CD14-positive monocyte (primary cell): ENCODE measurements at places on chromosomes 7 and 10.

GRCh38 chr7:114819616-114820362 lies 102.1 kb upstream of the MDFIC start:
- DNase-seq = no peak

DNA sequence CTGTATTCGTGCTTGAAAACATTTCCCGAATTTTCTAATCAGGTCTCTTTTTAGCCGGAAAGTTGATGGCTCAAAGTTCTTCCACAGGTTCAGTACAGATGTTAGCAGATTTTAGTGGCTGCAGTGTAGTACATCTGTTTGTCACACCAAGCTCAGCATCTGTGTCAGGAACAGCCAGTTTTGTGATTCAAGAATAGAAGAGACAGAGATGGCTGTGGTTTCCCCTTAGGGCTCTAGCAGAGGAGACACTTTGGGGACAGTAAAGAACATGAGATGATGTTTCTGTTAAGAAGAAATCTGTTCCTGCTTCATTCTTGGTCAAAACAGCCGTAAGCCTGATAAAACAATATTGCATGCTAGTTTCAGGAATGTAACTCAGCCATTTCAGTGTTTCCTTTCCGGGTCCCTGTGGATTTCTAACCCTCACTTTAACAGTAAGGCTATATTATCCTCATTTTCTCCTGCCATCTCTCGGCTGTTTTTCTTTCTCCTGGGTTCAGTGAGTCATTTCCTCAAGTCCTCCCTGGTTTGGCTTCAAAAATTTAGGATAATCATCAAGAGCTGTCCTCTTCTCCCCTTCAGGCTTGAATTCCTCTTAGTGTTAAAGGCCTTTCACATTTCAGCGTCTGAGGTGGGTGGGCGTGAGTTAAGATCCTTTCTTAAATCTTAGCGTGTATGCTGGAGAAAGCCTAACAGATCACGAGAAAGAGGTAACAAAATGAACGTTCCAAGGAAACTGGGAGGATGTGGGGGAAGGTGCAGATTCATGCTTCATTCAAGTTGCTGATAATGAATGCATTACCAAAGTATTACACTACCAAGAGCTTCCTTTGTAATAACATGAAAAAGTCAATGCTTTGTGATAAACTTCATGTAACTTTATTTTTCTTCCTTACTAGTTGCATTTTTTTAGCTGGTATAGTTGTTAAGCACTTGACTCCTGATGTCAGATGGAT lies 37.1 kb upstream of the BICC1 start:
- no peak for DNase-seq

- DNase-seq = no peak
Measured at GRCh38 chr7:6578114-6579084, 1.1 kb downstream of the ZDHHC4 start.

DNA sequence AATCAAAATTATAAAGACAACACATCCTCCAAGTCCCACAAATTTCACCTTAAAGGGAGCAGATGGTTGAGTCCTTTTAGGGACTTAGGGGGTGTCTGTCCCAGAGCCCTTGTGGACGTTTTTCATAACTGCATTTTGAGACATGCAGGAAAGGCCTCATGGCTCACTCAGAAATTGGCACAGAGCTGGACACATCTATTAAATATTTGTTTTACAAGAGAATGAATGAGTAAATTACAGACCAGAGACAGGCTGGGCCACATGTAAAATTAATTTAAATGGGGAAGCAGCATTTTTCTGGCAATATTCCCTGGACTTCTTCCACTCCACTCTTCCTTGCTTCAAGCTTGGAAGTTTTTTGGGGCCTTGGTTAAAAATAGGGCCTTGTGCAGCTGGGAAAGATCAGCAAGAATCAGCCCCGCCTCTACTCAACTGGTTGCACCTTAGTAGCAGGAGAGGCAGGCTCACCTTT lies 20.0 kb downstream of the LAMB1 start:
- no peak for DNase-seq

DNA sequence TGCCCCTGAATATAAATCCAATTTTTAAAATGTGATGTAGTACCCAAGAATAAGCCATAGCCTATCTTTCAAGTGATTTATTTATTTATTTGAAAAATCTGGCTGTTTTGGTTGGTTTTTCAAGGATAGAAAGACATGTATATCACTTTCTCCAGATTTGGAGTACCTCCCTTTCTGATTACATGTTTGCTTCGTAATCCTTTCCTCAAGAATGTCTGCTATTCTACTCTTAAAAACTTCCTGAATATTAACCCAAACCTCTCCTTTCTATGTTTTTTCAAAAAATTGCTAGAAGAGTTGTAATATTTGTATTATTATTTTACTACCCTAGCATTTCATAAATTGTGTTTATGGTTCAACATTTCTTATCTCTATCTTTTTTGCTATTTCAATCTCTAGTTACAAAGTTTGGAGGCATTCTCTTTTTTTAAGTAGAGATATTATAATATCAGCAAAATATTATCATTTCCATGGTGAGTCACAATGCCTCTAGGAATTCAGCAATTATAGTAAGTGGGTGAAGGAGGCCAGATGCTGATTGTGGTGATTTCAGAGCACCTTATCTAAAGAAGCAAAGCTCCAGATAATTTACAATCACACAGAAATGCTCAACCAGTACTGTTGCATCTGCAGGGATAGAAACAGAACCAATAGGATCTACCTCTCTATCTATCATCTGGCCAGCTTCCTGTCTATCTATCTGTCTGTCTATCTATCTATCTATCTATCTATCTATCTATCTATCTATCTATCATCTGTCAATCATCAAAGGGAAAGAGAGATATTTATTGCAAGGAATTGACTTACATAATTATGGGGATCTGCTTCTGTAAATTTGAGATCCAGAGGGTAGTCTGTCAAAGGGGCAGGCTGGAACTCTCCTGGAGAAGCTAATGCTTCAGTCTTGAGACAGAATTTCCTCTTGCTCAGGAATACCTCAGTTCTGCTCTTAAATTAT lies 412.5 kb upstream of the SEMA3C start:
- DNase-seq = no peak

GRCh38 chr7:47350425-47350824 lies 231.5 kb downstream of the TNS3 start:
- no peak for DNase-seq

GRCh38 chr10:642186-642890 lies 47.1 kb downstream of the DIP2C start:
- no peak for DNase-seq

DNA sequence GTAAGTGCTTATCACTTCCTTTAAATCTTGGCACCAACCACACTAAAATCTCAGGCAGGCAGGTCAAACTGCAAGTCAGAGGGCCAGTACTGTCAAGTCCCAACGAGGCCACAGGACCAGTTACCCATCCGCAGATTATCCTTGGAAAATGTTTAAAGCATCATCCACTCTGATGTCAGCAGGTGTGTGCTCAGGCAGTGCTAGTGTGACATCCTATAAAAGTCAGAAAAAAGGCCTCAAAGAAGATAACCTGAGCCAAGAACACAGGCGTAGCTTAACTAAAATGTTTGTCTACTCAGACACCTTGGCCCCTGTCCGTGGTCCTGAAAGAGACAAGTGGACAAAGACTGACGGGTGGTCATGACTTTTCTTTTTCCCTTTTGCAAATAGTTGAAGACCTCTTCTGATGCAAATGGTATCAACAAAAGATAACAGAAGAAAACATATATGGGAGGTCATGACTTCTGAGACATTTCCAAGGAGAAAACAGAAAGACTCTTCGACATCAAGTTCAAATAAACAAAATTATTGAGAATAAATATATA lies 309.3 kb downstream of the KCNMA1 start:
- DNase-seq = no peak

DNA sequence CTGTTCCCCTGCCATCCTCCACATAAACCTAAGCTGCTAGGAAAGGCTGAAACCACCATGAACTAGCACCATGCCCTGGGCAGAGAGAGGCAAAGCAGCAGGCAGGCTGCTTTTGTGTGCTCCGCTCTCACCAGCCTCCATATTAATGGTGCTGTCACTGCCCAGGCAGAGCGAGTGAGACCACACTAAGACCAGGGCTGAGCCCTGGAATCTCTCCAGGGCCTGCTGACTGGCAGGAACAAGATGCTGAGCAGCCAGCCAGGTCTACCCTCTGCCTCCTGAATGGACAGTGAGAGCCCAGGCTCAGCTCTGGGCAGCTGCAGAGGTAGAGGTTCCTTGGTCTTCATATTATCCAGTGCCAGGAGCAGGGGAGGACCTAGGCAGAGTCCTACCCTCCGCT lies 1.6 kb upstream of the CRHR2 start:
- DNase-seq = no peak

DNA sequence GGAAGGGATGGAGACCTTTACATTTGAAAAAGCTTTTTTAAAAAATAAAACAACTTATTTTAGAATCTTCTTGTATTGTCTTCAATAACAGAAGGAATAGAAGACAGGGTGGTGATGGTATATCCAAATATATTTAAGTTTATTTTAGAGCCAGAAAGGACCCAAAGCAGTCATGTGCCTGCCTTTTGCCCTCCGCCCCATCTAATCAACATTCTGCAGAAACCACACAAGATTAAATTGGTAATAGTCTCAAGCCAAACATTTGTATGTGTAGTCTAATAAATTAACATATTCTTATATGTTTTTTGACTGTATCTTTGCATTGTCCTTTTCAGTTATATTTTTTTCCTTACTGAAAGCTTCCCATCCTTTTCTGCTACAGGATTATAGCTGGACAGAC lies 16.5 kb upstream of the NUP42 start:
- DNase-seq = no peak

DNA sequence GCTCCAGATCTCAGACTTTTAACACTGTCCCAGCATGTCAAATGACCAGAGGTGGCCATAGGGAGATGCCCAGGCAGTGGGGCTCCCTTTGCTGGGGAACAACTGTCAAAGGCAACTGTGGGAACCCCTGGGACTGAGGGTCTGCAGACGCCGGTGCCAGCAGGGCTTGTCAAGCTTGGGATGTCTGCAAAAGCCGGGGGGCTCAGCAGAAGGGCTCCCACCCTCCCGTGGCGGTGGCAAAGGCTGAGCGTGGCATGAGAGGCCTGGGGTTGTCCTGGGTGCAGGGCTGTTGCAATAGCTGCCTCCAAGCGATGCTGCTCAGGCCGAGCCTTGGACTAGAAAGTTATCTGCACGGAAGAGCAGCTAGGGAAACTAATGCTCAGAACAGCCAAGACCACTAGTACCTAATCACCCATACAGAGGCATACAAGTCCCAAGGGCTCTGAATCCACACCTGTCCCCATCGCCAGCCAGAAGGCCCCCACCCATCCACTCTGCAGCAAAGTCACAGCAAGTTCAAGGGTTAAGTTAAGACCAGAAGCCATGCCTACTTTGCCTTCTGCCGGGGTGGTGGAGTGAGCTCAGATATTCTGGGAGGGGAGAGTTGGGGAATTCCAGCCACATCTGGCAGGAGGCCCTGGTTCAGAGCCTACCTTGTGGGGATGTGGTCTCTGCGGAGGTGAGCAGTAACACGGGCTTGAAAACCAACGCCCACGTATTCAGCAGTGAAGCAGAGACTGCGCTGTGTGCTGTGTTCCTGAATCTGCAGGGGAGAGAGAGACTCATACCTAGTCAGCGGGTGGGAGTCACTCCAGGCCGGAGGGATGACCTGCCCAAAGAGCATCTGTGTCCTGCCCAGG lies 4.6 kb downstream of the SH2B2 start:
- DNase-seq = no peak

- no peak for DNase-seq
Measured at GRCh38 chr7:107048783-107049418, 4.4 kb downstream of the PRKAR2B start.

DNA sequence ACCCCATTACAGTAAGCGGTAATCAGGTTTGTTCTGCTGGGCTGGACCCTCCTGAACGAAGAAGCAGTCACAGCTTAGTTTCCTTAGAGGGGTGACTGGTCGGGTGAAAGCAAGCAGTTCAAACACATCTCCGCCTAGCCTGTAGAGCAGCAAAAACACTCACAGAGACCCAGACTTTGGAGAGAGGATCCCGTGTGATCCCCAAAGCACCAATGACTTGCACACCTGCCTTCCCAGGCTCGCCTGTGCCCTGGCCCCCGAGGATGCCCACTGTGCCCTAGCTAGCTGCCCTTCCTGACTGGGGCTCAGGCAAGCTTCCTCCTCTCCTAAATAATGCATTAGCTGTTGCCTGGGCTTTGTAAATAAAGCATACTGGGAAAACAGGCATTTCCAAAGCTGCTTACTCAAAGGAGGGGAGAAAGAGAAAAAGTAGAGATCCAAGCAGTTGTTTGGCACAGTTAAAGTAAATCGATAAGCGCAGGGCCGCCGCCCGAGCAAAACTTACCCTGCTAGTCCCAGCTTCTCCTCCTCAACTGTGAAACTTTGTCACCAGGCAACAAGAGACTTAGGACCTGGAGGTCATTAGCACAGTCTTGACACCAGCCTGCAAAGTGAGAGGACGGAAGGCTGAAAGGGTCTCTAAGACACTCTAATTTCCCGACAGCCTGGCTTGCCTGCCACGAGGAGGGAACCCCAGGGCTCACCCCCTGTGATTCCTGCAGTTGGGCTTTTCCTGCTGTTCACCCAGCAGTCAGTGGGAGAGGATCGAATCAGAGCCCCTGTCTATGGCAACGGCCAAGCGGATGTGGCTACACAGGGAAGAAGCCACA lies 4.8 kb downstream of the LRRC18 start:
- no peak for DNase-seq

GRCh38 chr10:122531939-122532338 lies 28.6 kb upstream of the DMBT1 start:
- DNase-seq = no peak

GRCh38 chr7:111438369-111439289 lies 123.7 kb downstream of the IMMP2L start:
- no peak for DNase-seq

DNA sequence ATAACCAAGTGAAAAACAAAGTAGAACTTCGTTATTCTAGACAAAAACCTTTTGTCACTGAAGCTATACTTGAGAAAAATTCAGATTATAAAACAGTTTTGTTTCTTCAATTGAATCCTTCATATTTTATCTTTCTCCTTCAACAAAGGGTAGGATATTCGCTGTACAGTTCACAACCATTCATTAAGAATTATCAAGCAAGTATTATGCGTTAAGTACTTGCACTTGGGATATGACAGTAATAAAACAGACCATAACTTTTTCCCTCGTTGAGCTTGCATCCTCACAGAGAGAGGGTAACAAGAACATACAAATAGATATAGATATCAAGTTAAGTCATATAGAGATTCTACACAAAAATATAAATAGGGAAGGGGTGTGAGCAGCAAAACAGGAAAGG lies 61.2 kb upstream of the MEOX2 start:
- no peak for DNase-seq

GRCh38 chr10:82136103-82136502 lies 261.1 kb downstream of the NRG3 start:
- no peak for DNase-seq

- no peak for DNase-seq
Measured at GRCh38 chr7:33639552-33640197, 265.7 kb upstream of the BMPER start.

DNA sequence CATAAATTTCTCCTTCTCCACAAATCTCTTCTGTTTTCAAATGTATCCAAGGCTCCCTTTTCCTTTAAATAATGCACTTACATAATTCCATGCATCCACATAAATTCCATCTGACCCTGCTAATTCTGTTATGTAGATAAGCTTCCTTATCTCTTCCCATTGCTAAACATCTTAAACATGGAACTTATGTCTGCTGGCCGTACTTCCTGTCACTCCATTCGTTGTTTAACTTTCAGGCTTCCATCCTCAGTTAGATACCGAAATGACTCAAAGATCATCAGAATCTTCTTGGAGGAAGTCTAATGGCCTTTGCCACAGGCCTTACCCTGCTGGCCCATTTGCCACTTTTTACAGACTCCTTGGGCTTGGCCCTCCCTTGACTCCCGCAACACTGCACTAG lies 330.9 kb downstream of the GFRA1 start:
- no peak for DNase-seq
